ENCODE measurements at places on chromosomes 5 and 9.

DNA sequence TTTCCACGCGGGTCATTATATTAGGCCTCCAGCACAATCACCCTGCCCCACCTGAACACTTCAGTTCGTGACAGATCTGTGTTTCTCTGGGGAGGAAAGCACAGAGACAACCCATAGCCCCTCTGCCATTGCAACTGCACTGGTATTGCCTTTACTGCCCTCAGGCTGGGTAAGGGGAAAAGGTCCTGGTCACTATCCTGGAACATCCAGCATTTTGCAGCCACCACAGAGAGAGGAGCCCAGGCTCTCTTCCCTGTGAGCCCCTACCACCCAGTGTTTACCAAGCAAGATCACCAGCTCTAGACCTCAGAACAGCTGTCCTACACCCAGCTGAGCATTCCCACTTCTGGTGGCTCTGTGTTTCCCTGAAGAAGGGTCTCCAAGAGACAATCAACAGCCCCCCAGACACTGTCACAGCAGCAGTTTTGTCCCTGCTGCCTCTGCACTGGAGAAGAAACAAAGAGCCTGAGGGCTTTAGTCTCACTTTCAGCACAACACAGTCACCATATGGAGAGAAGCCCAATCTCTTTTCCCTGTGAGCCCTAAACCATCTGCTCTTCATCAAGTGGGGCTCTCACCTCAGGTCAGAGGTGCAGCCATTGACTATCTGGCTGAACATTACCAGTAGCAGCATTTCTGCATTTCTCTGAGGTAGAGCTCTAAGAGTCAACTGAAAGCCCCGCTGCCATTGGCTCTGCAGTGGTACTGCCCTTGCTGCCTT is 655.2 kb upstream of the FAM174A start:
- no peak for DNase-seq

DNA sequence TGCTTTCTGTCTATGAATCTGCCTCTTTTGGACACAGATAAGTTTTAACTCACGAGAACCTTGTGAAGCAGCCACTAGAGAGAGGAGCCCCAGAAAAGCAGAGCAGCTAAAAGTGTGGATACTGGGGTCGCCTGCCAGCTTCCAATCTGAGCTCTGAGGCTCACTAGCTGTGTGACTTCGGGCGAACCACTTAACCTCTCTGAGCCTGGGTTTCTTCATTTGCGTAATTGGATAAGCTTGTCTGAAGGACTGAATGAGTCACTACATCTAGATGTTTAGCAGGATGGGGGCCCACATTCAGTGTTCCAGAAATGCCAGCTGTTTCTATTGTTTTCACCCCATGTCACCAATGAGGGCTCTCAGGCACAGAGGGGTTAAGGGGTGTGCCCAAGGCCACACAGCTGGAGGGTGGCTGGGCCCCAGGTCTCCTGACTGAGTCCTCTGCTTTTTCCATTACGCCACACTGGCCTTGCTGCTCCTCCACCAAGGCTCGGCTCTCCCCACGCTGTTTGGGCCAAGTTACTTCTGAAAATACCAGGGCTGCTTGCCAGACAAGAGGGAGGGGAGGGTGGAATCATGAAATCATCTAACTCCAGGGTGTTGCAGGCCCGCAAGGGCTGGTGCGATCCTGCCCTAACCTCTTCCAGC is 36.2 kb downstream of the SH3PXD2B start:
- peak; percentile 53 for DNase-seq

- no peak for DNase-seq
Measured at GRCh38 chr9:129137292-129138143, 26.3 kb downstream of the PTPA start.

- DNase-seq, result no peak
Measured at GRCh38 chr9:125235804-125236519, 5.2 kb downstream of the HSPA5 start.

- no peak for DNase-seq
Measured at GRCh38 chr9:122005597-122005996, 87.5 kb downstream of the TTLL11 start.

DNA sequence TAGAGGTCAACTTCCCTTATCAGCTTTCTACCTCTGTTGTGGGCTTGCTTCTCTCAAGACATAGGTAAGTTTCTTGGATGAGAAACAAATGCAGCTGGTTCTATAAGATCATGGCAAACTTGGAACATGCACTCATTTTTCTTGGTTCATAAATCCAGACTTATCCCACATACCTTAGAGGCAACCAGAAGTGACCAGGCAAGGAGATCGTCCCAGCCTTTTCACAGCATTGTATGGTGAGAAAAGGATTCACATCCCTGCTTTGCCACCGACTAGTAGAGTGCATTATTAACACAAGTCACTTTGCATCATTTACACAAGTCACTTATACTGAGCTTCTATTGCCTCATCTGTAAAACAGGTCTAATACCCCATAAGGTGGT is 35.4 kb downstream of the LHFPL2 start:
- DNase-seq, result no peak

- no peak for DNase-seq
Measured at GRCh38 chr9:110309681-110310080, 28.0 kb downstream of the TXNDC8 start.

DNA sequence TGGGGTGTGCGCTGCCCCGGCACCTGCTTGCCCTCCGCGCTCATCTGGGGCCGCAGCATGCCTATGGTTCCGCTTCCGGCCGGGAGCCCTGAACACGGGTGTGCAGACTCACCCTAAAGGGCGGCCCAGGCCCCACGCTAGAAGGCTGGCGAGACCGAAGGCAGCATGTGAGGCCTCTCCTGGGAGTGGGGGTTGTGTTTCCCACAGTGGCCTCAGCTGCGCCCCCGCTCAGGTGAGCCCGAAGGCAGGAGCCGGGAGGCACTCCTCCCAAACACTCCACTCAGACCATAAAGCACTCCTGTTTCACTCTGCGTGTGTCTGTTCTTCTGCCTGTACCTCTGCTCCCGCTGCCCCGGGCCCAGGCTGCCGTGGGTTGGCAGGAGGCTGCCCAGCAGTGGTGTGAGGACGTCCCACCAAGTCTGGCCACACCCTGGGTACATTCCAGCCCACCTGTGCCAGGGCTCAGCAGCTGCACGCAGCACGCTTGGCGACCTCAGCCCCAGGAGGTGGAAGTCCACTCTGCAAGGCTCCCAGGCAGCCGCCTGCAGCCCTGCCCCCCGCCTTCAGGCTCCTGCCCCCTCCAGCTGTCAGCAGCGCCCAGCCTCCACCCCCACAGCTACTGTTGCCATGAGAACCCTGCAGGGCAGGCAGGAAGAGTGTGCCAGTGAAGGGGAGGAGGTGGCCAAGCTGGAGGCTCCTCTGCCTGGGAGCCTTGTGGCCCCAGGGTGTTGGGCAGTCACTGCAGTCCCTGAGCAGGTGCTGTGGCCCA is 1.2 kb upstream of the AJM1 start:
- no peak for DNase-seq

- no peak for DNase-seq
Measured at GRCh38 chr5:74372502-74373064, 267.9 kb downstream of the ENC1 start.

GRCh38 chr5:165837286-165837685 is 2331.9 kb downstream of the MAT2B start:
- no peak for DNase-seq
